ENCODE measurements at places on chromosomes 4 and X.

DNA sequence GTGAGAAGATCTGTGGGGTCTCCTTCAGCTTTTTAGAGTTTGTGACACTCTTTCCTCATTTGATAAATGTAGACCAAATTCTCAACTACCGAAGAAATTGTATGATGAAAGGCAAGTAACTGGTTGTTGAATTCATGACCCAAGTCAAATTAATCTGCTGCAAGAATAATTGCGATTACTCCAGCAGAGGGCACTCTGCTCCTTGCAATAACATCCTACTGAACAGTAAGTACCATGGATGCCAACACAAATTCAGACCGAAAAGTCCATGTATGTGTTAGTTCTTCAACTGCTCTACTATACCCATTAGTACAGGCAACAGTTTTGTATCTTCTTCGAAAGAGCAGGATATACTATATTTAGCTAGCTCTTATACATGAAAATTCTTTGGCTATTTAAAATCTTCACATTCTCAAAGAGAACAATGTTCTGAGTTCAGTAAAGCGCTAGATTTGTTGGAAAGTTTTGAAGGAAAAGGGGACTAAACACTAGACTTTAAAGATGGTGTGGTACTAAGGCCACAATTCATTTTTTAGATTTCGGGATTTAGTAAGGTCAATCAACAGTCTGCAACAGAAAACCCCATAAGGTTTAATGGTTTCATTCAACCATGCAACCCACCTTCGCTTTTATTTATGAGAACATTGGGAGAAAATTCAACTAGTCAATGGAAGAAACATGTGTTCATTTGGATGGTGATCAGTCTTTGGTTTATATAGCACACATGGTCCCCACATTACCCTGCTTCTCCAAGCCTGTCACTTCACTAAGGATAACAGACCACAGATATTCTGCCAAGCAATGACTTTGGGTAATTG, 105.4 kb upstream of the TBC1D9 start:
- no peak for DNase-seq

- no peak for DNase-seq
Measured at GRCh38 chr4:101655857-101656256, 134.7 kb upstream of the BANK1 start.

- no peak for DNase-seq
Measured at GRCh38 chr4:176767183-176767582, 25.5 kb downstream of the VEGFC start.

DNA sequence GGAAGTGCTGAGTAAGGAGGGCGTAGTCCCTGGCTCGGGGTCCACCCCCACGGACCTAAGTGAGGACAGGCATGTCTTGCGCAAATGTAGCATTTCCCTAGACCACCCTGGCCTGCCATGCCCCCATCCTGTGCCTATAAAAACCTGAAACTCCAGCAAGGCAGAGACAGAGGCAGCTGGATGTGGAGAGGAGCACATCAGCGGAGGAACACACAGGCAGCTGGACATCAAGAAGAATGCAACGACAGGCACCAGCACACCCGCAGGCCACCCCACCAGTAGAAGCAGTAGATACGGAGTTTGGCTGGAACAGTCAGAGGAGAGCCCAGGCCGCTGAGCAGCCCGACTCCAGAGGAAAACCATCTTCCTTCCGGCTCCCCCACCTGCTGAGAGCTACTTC, 345.9 kb downstream of the FSTL5 start:
- no peak for DNase-seq

DNA sequence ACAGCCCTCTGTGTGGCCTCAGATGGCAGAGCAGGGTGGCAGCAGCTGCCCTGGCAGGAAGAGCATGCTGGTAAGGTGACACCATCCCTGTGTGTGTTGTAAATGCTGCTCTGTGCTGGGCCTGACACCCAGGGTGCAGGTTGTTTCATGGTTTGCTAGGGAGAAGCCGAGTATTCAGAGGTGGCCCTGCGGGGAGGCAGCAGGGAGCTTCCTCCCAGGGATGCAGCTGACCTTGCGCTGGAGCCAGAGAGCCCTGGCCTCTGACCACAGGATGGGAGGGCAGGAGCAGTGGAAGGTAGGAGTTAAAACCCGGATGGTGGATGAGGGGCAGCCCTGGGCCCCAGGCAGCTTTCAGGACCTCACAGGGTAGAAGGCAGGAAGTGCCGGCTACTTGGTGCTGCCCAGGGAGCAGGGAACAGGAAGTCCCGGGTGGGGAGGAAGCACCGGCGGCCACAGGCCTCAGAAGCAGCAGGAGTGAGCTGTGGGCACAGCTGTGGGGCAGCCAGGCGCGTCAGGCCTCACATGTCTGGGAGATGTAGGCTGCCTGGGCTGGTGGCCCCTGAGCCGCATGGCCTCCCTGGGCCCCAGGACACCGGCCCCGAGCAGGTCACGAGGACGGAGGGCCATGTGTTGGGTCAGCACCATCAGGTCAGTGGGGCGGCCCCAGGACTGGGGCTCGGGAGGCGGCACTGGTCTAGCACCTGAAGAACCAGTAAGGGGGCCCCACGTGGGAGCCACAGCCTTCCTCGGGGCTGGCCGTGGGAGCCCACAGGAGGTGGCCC, 19.1 kb downstream of the SH3BP2 start:
- DNase-seq = no peak

Measured in NCI-H1436 treated with DMSO at 0.1 percent for 48 hours (cell line).